ENCODE measurements at places on chromosomes 12 and 14.

DNA sequence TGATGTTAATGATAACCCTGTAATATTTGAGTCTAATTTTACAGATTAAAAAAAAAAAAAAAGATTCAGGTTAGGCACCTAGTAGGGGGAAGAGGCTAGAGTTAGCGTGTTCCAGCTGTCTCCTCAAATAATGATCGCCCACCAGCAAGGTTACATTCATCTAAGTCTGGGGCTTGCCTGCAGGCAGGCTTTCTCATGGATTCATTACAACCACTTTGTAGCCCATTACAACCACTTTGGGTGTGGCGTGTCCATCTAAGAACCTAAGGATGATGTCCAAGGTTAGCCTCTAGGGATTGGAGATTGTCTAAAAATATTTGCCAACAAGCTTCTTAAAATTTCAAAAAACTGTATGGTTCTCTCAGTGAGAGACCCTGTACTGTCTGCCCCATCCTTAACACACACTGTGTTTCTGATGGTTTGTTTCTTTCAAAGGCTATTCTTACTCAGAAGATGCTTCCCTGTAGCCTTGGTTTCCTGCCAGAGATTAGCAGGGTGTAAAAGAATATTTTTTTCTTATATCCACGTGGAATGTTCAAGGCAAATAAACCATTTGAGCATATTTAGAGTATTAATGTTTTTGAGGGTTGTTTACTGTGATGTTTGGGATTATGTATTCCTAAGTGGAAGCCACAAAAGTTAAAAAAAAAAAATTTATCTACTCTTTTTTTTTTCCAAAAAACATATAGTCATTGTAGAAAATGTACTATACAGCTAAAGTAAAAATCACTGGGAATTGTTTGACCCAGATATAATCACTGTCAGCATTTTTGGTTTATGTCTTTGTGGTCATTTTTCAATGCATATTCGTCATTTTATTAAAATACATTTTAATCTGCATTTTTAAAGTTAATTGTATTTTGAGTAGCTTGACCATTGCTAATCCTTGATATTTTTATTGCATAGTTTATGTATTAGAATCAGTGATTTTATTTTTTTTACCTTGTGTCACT is 1.7 kb downstream of the DYNC1H1 start:
- DNase-seq: no peak

- DNase-seq: no peak
These were observed 45.7 kb downstream of the ACSS3 start for GRCh38 chr12:81123611-81124010.

DNA sequence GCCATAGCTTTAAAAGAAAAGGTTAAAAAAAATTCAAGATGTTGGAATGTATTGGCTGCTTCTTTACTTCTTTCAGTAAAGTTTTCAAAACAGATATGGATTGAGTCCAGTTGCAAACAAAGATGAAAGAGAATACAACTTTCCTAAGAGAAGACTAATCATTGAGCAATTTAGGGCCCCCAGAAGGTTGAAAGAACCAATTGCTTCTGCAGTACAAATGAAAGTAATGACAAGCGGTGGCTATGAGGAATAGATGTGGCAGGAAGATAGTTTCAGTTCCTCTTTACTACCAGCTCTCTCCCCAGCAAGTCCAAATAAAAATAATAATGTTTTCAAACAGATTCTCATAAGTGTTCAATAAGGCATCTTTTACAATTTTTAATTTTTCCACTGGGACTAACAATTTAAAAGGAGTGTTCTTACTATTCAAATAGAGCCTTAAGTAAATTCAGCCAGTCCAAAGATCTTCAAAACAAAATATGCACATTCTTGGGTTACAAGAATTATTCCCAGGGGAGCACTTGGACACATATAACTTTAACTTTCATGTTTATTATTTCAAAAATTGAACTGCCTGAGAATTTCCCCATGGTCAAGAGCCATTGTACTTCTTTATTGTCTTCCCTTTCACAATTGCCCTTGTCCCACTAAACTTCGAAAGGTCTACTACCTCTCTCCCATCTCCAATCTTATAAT is 62.3 kb upstream of the PPP1R12A start:
- no peak for DNase-seq

GRCh38 chr12:47808050-47808449 is 11.7 kb downstream of the HDAC7 start:
- peak; percentile 82 for DNase-seq

GRCh38 chr12:83753205-83753604 is 1066.5 kb downstream of the TMTC2 start:
- DNase-seq: no peak

DNA sequence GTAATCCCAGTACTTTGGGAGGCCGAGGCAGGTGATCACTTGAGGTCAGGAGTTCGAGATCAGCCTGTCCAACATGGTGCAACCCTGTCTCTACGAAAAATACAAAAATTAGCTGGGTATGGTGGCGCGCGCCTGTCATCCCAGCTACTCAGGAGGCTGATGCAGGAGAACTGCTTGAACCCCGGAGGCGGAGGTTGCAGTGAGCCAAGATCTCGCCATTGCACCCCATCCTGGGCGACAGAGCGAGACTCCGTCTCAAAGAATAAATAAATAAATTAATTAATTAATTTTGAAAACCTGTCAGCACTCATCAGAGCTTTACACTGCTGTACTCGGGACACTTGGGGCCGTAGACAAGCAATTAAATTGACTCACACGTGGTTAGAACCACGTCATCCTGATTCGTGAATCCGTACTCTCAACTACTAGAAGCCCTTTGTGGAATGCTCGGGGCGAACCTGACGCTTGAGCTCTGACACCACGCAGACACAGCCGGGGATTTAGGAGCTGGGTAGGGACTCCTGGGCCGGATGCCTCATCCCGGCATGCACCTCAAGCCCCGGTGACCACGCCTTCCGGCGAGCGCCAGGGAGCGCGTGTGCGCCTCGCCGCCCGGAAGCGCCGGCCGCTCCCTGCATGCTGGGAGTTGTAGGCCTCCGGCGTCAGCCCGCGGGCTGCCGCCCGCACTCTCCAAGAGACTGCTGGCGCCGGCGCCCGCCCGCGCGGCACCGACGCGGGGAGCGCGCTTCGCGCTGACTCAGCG is at the start of gene XPOT:
Gene XPOT, plus strand, starts transcription at position 686 of the 763 bp plus-strand sequence. CDS start 5,644 bp downstream, outside the sequence.
- peak; percentile 99 for DNase-seq

DNA sequence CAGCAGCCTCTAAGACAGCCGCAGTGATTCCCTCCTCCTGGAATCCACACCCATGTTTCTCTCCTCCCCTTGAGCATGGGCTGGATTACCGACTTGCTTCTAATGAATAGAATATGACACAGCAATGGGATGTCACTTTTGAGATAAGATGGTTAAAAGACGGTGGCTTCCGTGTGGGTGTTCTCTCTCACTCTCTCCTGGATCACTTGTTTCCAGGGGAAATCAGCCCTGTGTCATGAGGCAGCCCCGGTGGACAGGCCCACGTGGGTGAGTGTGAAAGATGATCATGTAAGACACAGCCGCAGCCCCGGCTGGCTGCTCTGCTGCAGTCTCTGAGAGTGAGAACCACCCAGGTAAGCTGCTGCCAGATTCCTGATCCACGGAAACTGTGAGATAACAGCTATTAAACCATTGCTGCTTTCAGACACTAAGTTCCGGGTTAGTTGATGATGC is 10.7 kb downstream of the MOAP1 start:
- DNase-seq: peak; percentile 50

DNA sequence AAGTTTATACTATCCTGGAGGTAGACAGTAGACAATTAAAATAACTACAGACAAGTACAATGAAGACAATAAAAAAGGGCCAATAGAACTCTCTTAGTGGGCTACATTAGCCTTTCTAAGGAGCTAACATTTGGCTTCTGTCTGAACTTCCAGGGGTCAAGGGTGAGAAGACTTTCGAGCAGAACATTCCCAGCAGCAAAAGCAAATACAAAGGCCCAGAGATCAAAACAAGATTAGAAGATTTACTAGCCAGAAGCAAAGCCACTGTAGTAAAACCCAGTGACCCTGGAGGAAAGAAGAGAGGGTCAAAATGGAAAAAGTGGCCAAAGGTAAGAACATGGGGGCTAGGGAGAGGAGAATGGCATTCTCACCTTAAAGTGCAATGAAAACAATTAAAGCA is 63.2 kb downstream of the ATP2B1 start:
- DNase-seq: no peak

DNA sequence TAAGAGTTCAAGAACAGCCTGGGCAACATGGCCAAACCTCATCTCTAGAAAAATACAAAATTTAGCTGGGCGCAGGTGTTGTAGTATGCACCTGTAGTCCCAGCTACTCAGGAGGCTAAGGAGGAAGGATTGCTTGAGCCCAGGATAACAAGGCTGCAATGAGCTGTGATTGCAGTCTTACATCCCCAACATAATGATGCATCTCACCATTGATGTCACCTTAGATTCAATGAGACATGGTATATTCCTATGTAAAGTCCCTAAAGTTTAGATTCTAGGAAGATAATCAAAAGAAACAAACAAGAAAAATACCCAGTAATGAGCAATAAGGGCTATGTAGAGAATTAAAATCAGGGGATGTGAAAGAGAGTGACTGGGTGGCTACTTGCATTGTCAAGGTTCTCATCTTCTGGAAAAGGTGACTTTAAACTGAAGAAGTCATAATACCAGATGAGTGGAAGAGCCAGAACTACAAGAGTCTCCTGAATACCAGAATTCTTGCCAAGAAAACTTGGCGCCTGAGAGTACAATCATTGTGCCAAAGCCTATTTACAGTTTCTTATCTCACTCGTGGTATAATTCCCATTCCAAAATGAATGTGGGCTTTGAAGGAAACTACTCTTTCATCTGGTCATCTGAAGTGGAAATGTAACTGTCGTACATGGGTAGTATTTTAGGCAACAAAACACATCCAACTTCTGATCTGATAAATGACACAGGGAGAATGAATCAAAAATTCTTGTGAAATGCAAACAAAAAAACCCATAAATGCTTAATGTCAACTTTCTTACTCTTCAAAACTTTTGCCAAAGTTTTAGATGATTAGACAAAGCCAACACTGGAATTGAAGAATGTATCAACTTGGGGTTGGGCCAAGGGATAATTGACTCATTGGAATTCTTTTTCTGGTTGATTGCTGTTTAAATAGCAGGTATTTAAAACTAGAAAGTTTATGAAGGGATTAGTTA is 81.1 kb upstream of the ST8SIA1 start:
- no peak for DNase-seq

GRCh38 chr12:85188619-85189018 is 91.4 kb upstream of the ALX1 start:
- DNase-seq: no peak

GRCh38 chr12:45912774-45913173 is 77.6 kb downstream of the SCAF11 start:
- DNase-seq: no peak

GRCh38 chr12:122659579-122659978 is 43.6 kb downstream of the HCAR2 start:
- no peak for DNase-seq

DNA sequence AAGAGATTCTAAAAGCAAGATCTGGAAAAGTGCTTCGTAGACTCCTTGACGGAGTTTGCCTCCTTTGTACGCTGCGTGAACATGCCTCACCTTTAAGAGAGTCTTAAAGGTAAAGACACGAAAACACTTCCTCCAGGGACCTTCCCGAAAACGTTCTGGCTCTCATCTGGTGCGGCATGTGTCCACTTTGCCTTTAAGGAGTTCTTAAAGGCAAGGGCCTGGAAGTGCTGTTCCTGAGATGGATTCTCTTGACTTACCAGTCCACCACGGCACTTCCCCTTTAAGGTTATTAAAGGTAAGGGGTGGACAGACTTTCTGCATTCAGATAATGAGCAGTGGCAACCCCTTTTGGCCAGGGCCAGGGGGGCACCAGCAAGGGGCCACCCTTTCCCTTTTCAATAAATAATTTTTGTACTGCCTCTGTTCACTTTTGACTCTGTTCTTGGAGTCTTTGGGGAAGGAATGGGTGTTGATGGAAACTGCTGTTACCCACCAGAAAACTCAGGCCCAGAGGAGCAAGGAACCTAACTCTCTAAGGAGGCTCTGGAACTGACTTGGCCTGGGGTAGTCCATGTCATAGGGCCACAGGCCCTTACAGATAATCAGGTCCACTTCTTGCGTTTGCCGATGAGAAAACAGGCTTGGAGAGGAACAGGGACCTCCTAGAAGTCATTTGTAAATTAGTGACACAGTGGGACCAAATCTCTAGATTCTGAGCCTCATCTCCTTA is 4.4 kb downstream of the REM2 start:
- no peak for DNase-seq

- DNase-seq: no peak
These were observed 352.4 kb downstream of the GALC start for GRCh38 chr14:87640553-87640952.

GRCh38 chr12:111316671-111317070 is 52.2 kb downstream of the PHETA1 start:
- no peak for DNase-seq

GRCh38 chr14:93056840-93057585 is 58.7 kb downstream of the ITPK1 start:
- no peak for DNase-seq

Data from left lung (tissue), 14 donors.